ENCODE measurements at places on chromosomes 12 and 14. TPM values are rescaled to one million over a fixed set of nuclear protein-coding genes. Genes with fewer than 3 reads are reported as not detected.

GRCh38 chr14:90858511-90858910 lies 42.3 kb upstream of the TTC7B start:
- no peak for DNase-seq

DNA sequence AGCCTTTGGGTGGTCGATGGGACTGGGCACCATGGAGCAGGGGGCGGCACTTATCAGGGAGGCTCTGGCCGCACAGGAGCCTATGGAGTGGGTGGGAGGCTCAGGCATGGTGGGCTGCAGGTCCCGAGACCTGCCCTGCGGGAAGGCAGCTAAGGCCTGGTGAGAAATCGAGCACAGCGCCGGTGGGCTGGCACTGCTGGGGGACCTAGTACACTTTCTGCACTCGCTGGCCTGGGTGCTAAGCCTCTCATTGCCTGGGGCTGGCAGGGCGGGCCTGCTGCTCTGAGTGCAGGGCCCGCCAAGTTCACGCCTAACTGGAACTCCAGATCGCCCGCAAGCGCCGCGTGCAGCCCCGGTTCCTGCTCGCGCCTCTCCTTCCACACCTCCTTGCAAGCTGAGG lies 33.1 kb upstream of the SLCO1B3 start:
- DNase-seq: no peak

DNA sequence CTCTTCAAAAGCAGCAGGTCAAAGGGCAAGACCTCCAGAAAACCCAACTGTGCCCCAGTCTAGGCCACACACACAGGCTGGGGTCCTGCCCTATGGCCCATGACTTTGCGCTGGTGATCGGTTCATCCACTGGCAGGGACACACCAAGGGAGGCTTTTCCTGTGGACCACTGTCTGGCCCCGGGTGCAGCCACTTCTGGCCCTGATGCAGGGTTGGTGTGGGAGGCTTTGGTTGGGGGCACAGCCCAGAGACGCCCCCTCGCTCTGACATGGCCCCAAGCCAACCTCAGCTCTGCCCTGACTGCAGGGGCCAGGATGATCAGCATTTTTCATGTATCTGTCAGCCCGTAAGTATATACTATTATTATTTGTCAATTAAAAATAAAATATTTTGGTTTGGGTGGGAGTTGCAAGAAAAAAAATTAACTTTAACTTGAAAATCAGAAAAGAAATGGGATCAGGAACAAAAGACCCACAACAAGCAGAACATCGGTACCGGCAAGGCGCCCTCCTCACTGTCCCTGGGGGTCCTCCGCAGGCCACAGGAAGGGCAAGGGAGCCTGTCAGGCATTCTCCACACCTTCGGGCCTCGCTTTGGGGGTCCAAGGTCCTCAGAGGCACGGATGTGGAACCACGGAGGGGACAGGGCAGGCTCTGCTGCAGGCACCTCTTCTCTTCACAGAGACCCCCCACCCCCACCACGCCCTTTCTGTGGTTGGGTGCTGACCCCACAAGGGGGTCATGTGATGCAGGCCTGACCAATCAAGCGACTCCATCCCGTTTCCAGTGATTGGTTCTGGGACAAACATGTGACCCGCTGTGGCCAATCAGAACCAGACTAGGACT lies 181.5 kb upstream of the SFSWAP start:
- DNase-seq: no peak

- no peak for DNase-seq
Measured at GRCh38 chr12:53128780-53129569, 25.7 kb downstream of the SOAT2 start.

GRCh38 chr12:11877869-11878780 lies 192.6 kb upstream of the BCL2L14 start:
- peak; percentile 69 for DNase-seq

- peak; percentile 25 for DNase-seq
Measured at GRCh38 chr12:102120886-102121285, 903 bp downstream of the PARPBP start.

DNA sequence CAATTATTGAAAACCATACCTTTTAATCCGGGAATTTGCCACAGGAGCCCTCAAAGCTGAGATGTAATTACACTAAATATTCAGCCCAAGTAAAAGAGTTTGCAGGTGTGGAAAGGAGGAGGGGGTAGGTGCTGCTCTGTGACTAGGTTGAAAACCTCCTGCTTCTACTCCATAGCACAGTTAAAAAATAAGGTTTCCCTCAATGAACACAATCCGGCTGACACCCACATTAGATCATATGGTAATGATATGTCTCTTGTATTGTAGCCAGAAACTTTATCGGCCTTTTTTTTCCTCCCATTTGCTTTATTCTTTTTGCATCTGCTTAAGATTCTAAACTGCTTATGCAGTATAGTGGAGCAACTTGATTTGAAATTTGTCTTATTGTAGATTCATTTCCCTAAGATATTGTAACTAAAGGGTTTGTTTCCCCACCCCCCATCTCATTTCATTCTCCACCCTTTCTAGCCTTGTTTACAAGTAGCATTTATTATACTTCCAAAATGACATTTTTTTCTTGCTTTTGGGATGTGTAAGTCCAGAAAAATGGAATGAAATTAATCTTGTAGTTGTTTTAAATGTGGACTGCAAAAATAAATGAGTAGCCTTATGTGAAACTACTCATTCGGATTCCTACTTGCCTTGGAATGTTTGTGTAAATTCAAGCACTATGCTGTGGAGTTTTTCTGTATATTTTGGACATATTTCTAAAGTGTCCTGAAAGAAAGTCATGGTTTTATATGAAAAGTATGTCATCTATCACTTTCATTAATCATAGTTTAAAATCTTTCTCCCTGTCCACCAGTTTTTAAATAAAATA lies at the start of gene DCN:
TSS of gene DCN (minus strand) at position 182 of the 820 bp plus-strand sequence. CDS start 4,265 bp downstream, outside the sequence.
- DNase-seq: no peak

DNA sequence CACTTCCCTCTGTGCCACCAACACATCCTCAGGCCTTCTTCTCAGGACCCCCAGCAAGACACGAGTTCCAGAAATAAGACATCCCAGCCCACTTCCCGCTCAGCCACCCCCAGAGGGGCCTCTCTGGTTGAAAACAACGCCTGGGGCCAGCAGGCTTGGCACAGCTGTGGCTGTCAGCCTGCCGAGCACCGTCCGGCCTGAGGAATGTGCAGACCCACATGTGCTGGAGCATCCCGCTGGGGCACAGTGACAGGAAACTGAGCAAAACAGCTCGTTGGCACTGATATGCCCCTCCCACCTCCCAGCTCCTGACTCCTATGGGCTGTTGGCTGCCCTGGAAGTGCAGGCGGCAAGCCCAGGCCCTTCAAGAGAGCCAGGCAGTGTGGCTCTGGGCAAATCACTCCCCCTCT lies 1.4 kb downstream of the SYNE3 start:
- no peak for DNase-seq

- no peak for DNase-seq
Measured at GRCh38 chr12:45928309-45928708, 62.1 kb downstream of the SCAF11 start.

DNA sequence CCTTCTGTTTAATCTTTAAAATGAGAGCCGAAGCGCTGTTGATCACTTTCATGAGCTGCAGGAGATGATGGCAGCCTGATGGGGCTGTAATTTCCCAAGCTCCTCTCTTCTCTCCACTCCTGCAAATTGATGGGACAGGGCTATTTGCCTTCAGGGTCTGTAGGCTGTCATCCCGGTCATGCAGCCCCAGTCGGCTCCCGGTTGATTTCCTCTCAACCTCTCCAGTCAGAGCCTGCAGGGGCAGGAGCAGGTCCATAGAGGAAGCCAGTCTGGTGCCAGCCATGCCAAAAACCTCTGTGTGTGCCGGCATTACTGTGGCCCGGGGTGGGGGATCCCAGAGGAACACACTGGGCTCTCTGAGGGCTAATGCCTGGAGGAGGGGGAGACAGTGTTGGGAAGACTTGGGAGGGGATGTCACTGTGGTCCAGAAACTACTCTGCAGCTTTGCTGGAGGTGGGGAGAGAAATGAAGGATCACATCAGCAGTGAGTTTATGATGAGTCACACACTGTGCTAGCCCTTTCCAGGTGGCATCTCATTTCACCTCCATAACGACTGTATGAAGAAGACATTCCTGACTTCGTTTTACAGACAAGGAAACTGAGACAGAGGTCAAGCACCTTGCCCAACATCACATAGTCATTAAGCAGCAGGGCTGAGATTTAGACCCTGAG lies 46.5 kb upstream of the PRIMA1 start:
- DNase-seq: no peak

DNA sequence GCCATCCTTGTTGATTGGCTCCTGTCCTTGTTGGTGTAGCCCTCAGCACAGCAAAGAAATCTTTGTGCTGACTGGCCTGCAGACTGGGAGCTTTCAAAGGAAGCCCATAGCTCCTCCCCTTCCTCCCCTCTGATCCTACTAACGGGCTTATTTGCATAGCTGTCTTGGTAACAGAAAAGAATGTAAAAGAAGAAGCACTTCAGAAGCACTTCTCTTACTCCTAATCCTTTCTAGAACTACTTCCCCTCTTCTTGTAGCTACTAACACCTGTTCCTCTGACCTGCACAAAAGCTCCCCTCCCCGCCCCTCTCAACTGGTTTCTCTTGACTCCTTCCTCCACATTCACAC lies 14.3 kb upstream of the RIC8B start:
- no peak for DNase-seq

DNA sequence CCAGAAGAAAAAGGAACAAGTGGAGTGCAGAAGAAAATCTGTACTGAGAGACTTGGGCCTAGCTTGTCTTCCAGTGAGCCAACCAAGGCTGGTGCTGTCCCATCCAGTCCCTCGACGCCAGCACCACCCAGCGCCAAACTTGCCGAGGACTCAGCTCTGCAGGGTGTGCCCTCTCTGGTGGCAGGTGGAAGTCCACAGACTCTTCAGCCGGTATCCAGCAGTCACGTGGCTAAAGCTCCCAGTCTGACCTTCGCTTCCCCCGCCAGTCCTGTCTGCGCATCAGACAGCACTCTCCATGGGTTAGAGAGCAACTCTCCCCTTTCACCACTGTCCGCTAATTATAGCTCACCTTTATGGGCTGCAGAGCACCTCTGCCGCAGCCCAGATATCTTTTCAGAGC lies 15.6 kb downstream of the CIPC start:
- no peak for DNase-seq

DNA sequence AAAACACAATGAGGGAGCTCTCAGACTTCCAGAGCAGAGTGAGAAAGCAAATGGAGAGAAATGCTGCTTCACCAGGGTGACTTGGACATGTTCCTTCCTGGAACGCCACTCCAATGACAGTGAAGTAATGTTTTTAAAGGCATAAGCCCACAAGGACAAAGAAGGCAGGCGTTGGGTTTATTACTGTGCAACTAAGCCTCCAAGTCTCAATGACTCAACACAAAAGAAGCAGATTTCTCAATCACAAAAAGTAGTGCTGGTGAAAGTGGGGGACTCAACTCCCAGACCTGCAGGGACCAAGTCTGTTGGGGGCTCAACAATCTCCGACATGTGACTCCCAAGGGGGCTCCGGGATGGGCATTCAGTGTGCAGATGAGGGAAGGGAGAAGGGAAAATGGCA lies 505.2 kb downstream of the BCL11B start:
- DNase-seq: no peak

- peak; percentile 32 for DNase-seq
Measured at GRCh38 chr14:67820428-67820971, 921 bp downstream of the RAD51B start.

- DNase-seq: no peak
Measured at GRCh38 chr14:42378880-42379279, 772.2 kb downstream of the LRFN5 start.

- DNase-seq: no peak
Measured at GRCh38 chr12:27193854-27194544, 50.1 kb upstream of the STK38L start.

Gene PARPBP
- 7.3 TPM for total RNA-seq

Gene XRCC3
- total RNA-seq: 7.9 TPM

Gene MIP
- total RNA-seq: not detected

Gene FBXO33
- 6.9 TPM for total RNA-seq
